ENCODE measurements at places on chromosomes 4 and X. TPM values are rescaled to one million over a fixed set of nuclear protein-coding genes. Genes with fewer than 3 reads are reported as not detected.
A peak's percentile ranks its signal among the peaks of the same experiment; 100 is the strongest.

GRCh38 chr4:2343476-2343875 is 75.0 kb downstream of the ZFYVE28 start:
- DNase-seq = no peak

GRCh38 chr4:40395908-40396793 is 61.0 kb downstream of the CHRNA9 start:
- peak; percentile 65 for DNase-seq

- DNase-seq = no peak
These were observed 113.4 kb downstream of the ZAR1 start for GRCh38 chr4:48603366-48604003.

DNA sequence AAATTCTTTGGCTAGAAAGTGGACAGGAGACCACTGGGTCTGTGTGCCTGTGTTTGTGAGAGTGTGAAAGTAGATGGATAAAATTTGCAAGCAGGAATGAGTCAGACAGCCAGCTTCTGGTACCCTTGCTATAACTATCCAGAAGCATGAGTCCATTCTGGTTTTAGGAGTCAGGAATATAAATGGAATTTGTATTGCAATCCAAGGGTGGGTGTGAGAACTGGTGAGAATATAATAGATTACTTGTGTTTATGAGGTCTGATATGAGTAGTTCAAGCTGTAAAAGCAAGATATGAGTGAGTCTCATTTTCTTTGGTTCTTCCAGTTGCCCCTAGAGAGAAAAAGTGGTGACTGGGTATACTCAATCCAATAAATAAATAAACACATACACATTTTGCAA is 212.7 kb upstream of the TAPT1 start:
- DNase-seq = no peak

GRCh38 chrX:27840881-27841280 is 33.1 kb downstream of the MAGEB10 start:
- no peak for DNase-seq

- DNase-seq = no peak
These were observed 52.0 kb upstream of the IL13RA1 start for GRCh38 chrX:118675326-118675965.

GRCh38 chr4:101885574-101885973 is 95.0 kb downstream of the BANK1 start:
- DNase-seq = no peak

DNA sequence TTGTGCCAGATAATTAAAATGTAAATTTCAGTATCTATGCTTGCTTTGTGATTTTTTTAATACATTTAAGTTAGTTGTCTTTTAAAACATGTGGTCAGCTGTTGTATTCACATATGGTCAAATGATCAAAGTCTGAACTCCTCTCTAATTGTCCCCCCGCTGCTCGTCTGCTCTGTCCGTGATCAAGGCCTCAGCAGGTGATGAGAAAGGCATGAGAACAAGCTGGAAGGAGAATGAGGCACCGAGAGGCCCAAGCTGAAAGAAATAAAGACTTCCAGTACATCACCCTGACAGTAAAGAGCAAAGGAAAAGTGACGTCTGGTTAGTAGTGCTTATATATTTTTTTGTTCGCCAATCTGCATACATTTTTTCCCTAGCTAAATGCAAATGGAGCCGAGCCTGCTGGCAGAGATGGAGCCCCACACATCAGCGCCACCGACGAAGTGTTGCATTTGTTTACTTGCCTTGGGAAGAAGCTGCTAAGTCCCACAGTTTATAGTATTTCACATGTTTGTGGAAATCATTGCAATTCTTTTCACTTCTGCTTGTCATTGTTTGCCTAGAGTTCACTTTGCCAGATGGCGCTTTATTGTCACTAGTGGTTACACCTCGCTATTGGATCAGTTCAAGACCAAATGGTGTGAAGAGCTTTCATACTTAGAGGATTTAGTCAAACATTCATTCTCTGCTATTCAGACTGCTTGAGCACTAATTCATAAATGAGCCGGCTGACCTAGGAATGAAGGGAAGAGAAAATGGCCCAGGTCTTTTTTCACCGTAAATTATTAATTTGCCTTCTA is 181.5 kb downstream of the ZIC3 start:
- no peak for DNase-seq

DNA sequence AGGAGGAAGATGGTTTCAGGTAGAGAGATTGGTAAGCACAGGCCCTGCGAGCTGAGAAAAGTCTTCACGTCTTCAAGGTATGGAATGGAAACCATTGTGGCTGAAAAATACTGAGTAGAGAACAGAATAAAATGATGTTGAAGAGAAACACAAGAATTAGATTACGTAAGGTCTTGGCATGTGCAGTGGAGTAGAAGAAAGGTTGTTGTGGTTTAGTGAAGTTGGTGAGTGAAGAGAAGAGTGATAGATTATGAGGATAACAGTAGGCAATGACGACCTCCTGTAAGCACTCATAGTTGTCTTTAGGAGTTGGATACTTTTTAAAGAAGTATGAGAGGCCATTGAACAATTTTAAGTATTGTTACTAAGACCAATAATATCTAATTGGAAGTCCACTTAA is 642.6 kb downstream of the PCDH7 start:
- DNase-seq = no peak

SMIM31 gene
- polyA plus RNA-seq = 0.24 TPM

TCEAL6 gene
- polyA plus RNA-seq = 0.19 TPM

BEX5 gene
- 13.5 TPM for polyA plus RNA-seq

NOCT gene
- polyA plus RNA-seq = 6.2 TPM

PLAC8 gene
- polyA plus RNA-seq = 2.6 TPM

All from right renal cortex interstitium (tissue), 3 donors.